ENCODE measurements at places on chromosomes 1 and 21. TPM values are rescaled to one million over a fixed set of nuclear protein-coding genes. Genes with fewer than 3 reads are reported as not detected.

Gene OR1C1
- not detected for total RNA-seq

Gene SCCPDH
- total RNA-seq = 53.5 TPM

DNA sequence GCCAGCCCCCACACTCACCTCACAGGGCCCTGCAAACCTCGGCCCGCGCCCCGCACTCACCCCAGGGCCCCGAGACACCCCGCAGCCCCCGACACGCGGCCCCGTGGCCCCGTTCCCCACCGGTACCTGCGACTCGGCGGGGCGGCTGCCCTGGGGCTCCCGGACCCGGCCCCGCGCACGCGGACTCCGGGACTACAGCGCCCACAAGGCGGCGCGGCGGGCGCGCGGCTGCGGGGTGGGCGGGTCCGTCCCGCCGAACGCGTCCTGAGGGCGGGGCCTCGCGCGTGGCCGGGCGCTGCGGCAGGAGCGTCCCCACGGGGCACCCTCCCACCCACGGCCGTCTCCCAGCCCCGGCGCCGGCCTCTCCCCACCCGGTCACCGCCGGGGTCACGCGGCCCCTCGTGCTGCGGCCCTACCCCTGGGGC, at the start of gene SLC19A1:
Gene SLC19A1 (minus strand): TSS at position 199 of the 425 bp plus-strand sequence. CDS start 4,481 bp downstream, outside the sequence.
- DNase-seq = no peak
- H3K27me3 ChIP-seq = no peaks in the 10 kb centered on the region
- no peak within 1 kb of the TSS for H3K27ac ChIP-seq

DNA sequence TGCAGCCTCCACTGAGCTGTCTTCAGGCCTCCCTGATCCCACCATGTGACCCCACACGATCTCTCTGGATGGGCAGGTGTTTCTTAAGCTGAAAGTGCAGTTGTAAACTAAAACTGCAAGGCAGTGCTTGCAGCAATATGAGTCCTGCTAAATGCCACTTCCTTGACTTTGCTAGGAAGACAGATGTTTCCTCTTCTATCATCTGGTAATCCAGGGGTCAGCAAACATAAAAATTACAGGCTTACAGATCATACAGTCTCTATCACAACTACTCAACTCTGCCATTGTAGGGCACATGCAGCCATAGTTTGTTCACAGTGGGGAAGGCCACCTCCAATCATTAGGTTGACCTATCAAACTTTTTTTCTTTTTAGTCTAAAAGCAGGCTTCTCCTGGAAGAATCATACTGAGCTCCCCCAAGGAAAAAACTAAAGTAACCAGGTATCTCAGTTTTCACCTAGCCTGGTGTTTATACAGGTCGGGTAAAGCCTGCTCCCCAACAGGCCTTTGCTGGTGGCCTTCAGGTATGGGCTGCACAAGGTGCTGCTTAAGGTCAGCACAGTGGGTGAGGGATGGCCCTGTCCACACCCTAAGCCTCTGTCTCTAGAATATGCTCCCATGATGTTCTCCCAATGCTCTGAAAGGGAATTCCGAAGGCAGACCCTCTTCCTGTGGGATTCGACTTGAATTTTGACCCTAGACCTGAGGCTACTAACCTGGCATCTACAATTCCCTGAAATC, 10.8 kb downstream of the ABCA4 start:
- DNase-seq = no peak
- no peaks in the 10 kb centered on the region for H3K27me3 ChIP-seq
- no peak overlapping the region for H3K27ac ChIP-seq
- H3K4me3 ChIP-seq = no peak overlapping the region
- no peaks in the 10 kb centered on the region for H3K36me3 ChIP-seq
- H3K4me1 ChIP-seq = peaks cover 18% of the 10 kb centered on the region

GRCh38 chr1:197981561-197981960, 64.4 kb downstream of the LHX9 start:
- DNase-seq = no peak
- H3K27me3 ChIP-seq = no peaks in the 10 kb centered on the region
- H3K4me1 ChIP-seq = peaks cover 6% of the 10 kb centered on the region
- H3K36me3 ChIP-seq = no peaks in the 10 kb centered on the region
- H3K27ac ChIP-seq = no peak overlapping the region
- H3K4me3 ChIP-seq = no peak overlapping the region

- H3K4me1 ChIP-seq = no peaks in the 10 kb centered on the region
- no peak for DNase-seq
- H3K4me3 ChIP-seq = no peak overlapping the region
- H3K27ac ChIP-seq = no peak overlapping the region
These were observed 737.4 kb upstream of the ZP4 start for GRCh38 chr1:238628110-238628509.

DNA sequence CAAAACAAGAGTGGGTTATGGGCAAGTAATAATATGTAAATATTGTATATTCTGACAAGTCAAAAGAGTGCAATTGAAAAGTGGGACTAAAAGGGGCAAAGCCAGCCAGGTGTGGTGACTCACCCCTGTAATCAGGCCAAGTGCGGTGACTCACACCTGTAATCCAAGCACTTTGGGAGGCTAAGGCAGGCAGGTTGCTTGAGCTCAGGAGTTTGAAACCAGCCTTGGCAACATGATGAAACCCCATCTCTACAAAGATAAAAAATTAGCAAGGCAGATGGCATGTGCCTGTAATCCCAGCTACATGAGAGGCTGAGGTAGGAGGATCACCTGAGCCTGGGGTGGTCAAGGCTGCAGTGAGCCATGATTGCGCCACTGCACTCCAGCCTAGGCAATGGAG, 304.0 kb downstream of the HHIPL2 start:
- no peak overlapping the region for H3K4me3 ChIP-seq
- no peaks in the 10 kb centered on the region for H3K27me3 ChIP-seq
- no peaks in the 10 kb centered on the region for H3K4me1 ChIP-seq
- H3K36me3 ChIP-seq = no peaks in the 10 kb centered on the region

DNA sequence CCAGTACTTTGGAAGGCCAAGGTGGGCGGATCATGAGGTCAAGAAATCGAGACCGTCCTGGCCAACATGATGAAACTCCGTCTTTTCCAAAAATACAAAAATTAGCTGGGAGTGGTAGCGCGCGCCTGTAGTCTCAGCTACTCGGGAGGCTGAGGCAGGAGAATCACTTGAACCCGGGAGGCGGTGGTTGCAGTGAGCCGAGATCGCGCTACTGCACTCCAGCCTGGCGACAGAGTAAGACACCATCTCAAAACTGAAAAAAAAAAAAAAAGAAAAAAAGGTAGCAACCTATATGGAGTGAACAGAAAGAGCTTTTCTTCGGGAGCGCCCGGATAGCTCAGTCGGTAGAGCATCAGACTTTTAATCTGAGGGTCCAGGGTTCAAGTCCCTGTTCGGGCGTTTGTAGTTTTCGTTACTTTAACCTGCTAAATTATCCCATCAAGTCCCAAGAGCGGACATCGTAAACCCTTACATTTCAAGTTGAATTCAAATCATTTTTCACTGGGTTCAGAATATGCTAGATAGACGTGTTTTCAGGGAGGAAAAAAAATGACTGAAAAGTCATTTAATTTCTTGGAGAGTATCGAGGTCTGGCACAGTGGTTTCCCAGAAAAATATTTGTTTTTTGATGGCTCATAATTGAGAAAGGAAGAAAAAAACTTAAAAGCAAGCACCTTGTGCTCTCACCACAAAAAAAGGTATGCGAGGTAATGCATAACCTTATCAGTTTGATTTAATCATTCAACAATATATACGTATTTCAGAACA, 9.8 kb upstream of the MDM4 start:
- DNase-seq = peak; percentile 97
- peak overlapping the region; percentile 45 for H3K4me3 ChIP-seq
- H3K36me3 ChIP-seq = no peaks in the 10 kb centered on the region
- peaks cover 9% of the 10 kb centered on the region for H3K4me1 ChIP-seq

- no peak overlapping the region for H3K27ac ChIP-seq
- no peak overlapping the region for H3K4me3 ChIP-seq
- peaks cover 88% of the 10 kb centered on the region for H3K36me3 ChIP-seq
- peaks cover 3% of the 10 kb centered on the region for H3K4me1 ChIP-seq
- H3K27me3 ChIP-seq = no peaks in the 10 kb centered on the region
These were observed 33.8 kb downstream of the STIL start for GRCh38 chr1:47280142-47280541.

DNA sequence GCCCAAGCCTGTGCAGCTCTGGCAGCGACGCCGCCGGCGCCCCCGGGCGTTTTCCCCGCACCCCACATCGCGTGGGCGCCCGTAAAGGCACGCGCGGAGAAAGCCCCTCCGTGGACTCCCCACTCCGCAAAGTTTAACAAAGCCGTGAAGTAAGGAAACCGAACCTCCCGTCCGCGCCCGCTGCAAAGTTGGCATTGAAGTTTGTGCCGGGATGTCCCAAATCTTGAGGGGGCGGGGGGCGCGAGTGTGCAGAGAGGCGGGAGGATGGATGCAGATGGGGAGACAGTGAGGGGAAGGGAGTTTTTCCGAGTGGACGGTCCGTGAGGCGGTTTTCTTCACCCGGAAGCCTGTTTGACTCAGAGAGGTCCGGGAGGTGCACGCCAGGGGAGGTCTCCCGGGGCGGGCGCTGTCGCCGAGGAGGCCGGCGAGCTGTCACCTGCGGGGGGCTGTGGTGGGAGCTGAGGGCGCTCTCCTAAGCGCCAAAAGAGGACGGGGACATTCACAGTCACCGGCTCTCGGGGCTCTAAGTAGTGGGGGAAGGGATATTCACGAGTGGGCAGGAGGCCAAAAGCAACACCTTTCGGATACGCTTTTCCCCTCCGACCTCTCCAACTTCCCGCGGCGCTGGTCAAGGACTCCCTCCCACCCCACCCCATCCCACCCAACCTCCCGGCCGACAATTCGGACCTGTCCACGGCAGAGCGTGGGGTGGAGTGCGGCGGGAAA, 1.3 kb downstream of the WLS start:
- H3K36me3 ChIP-seq = no peaks in the 10 kb centered on the region
- peaks cover 20% of the 10 kb centered on the region for H3K4me1 ChIP-seq
- no peak overlapping the region for H3K27ac ChIP-seq
- peak; percentile 48 for DNase-seq
- no peaks in the 10 kb centered on the region for H3K27me3 ChIP-seq

GRCh38 chr21:32806810-32807386, 35.3 kb upstream of the PAXBP1 start:
- no peaks in the 10 kb centered on the region for H3K27me3 ChIP-seq
- no peaks in the 10 kb centered on the region for H3K36me3 ChIP-seq
- DNase-seq = no peak
- no peaks in the 10 kb centered on the region for H3K4me1 ChIP-seq
- no peak overlapping the region for H3K4me3 ChIP-seq

DNA sequence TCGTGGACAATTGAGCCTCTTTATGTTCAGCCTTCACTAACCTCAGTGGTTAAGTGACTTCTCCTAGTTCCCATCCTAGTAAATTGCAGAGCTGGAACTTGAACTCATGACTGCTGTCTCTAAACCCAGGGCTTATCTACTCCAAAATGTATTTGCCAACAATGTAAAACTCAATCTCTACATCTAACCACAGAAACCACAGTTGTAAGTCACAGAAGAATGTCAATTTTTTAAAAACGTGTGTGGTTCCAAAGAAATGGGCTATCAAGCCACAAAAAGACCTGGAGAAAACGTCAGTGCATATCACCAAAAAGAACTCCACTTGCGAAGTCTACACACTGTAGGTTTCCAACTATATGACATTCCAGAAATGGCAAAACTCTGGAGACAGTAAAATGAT, 172.6 kb upstream of the HMCN1 start:
- no peak overlapping the region for H3K4me3 ChIP-seq
- H3K27ac ChIP-seq = peak overlapping the region; percentile 18
- no peaks in the 10 kb centered on the region for H3K27me3 ChIP-seq

GRCh38 chr1:120178799-120179756, 2.8 kb upstream of the SEC22B start:
- 0 out of 2 replicates have a peak, but pooled peaks cover 2% of the 10 kb centered on the region for H3K36me3 ChIP-seq
- no peaks in the 10 kb centered on the region for H3K27me3 ChIP-seq
- DNase-seq = peak; percentile 60

GRCh38 chr1:161304927-161305866, 4.6 kb downstream of the MPZ start:
- no peak overlapping the region for H3K4me3 ChIP-seq
- no peak for DNase-seq
- no peaks in the 10 kb centered on the region for H3K27me3 ChIP-seq
- H3K27ac ChIP-seq = no peak overlapping the region
- no peaks in the 10 kb centered on the region for H3K36me3 ChIP-seq

DNA sequence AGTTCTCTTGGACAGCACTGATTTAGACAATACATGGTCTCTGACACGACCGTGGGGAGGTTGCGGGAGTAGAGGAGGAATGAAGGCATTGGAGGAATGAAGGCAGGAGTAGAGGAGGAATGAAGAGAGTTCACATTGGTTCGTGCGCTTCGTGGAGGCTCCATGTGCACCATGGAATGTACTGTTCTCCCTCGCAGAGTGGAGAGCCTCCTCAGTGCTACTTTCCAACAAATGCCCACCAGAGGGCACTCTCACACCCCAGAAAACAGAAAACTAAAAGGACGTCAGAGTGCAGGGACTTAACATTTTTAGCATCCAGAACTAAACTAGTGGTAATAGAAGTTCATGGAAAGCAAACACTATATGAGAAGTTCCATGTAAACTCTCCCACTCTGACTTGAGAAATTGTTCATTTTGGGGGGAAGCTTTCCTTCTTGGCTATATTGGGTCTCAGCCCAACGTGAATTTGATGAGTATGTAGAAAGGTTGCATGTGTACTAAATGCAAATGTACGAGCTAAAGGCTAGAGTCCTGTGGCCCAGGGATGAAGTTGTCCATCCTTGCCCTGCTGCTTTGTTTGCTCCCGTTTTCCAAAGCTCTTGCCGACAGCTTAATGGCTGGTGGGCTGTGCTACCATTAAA, 211.6 kb downstream of the LMX1A start:
- peak; percentile 46 for DNase-seq
- no peaks in the 10 kb centered on the region for H3K36me3 ChIP-seq
- no peak overlapping the region for H3K27ac ChIP-seq
- H3K4me1 ChIP-seq = no peaks in the 10 kb centered on the region
- H3K27me3 ChIP-seq = no peaks in the 10 kb centered on the region

DNA sequence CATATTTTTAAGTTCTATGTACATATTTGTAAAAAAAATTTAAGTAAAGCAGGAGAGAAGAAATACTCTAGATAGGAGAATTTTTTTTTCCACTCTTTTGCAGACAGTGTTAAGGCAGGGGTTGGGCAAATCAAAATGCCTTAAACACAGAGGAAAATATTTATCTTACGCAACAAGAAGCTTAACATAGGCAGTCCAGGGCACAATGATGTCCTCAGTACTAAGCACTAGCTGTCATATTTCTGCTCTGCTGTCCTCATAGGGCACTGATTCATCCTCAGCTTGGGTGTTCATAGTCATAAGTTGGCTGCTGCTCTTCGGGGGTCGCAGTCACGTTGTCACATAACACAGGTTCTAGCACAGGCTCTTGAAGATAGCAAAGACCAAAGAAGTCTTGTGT, 247.4 kb downstream of the PTBP2 start:
- H3K4me3 ChIP-seq = no peak overlapping the region
- H3K27me3 ChIP-seq = no peaks in the 10 kb centered on the region
- no peaks in the 10 kb centered on the region for H3K4me1 ChIP-seq
